ENCODE measurements at places on chromosomes 13 and 19.

DNA sequence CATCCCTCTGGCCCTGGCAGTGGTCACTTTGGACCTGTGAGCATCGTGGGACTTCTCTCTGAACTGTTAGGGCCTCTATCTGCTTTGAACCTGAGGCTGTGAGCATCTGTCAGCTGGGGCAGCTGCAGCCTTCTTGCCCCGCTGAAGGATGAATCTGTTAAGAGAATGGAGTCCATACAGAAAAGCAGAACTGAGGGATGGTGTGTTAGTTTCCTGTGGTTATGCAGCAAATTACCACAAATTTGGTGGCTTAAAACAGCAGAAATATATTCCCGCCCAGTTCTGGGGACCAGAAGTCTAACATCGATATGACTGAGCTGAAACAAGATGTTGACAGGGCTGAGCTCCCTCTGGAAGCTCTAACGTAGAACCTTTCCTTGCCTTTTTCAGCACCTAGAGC lies 1.6 kb upstream of the ZNF497 start:
- peak; percentile 43 for DNase-seq

DNA sequence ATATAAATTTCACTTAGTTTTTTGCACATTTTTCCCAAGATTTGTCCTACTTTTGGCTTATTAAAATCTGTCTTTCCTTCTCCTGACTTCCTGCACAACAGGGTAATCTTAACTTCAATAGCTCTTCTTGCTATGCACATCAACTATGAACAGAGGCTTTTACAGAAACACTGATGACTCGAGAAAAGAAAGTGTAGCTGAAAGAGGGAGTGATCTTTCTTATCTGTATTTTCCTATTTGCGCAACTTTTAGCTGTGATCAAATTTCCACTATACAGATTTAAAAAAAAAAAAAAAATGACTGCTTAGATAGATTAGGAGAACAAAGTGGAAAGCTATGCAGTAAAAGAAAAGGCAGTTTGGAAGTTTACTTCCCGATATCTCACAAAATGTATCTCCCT lies 406.9 kb downstream of the LIG4 start:
- DNase-seq = no peak

GRCh38 chr13:28474491-28475134 lies 20.3 kb downstream of the FLT1 start:
- DNase-seq = no peak

- no peak for DNase-seq
Observed at GRCh38 chr13:106096661-106097092, 438.8 kb downstream of the EFNB2 start.

DNA sequence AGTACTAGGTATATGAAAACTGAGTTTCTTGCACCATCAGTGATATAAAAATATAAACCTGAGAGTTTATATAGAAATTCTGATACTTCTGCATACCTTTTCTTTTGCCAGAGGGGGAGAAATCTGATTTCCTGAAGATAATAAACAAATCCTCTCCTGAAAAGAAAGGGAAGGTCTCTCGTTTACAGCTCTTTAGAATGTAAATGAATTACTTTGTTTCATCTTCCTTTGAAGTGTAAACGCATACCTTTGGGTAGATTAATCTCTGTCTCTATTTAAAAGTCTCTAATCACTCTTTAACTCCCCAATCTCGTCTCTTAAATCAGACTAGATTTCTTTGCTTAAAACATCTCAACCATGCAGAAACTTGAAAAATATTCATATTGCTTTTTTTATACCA lies 1092.9 kb downstream of the SLITRK5 start:
- no peak for DNase-seq

DNA sequence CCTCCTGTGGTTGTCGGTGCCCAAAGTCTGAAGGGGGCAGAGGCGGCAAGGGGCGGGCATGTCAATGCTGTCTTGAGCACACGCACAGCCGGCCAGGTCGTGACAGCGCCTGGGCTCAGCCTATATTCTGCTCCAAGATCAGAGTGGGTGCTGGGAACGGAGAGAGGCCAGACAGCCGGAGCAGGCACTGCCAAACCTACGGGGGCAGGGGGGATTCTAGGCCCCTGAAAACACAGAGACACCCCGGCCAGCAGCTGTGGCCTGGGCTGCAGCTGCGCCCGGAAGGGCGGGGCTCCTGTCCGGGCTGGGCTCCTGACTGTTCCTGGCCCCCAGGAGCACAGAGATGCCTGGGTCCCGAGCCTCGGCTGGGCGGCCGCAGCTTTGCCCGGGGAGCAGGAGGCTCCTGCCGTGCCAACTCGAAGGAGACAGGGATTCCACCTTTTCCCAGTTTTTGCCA lies 2662.9 kb upstream of the PCDH20 start:
- DNase-seq = no peak

DNA sequence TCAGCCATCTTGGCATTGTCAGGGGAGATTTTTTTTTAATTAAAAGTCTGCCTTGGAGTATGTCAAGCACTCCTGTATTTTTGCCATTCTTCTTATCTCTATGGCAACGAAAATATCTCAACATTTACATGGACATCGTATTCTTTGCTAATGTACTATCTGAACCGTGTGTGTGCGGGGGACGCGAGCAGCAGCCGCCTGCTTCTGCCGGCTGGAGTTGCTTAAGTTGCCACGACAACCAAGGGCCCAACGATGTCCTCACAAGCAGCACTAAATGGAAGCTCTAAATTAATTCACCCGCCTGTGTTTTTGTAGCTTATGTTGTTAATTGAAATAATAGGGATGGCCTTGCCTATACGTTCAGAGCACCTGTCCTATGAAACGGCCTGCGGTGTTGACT lies 309.5 kb downstream of the TEX29 start:
- DNase-seq = no peak

- DNase-seq = peak; percentile 8
Observed at GRCh38 chr19:33407140-33407551, 33.6 kb downstream of the CEBPG start.

- no peak for DNase-seq
Observed at GRCh38 chr19:32070101-32070500, 275.3 kb upstream of the ZNF507 start.

GRCh38 chr13:98782654-98783053 lies 30.2 kb upstream of the SLC15A1 start:
- DNase-seq = no peak

DNA sequence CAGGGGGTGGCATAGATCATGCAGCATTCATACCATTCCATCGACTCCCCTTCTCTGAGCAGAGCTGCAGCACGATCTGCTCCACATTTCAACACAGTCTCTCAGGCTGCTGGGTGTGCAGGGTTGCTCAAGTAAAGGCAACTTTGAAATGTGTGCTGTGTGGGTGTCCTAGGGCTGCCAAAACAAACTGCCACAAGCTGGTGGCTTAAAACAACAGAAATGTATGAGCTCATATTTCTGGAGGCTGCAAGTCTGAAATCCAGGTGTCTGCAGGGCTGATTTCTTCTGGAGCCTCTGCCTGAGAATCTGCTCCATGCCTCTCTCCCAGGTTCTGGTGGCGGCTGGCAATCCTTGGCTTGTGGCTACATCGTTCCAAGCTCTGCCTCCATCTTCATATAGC lies 63.7 kb upstream of the WDFY2 start:
- no peak for DNase-seq

DNA sequence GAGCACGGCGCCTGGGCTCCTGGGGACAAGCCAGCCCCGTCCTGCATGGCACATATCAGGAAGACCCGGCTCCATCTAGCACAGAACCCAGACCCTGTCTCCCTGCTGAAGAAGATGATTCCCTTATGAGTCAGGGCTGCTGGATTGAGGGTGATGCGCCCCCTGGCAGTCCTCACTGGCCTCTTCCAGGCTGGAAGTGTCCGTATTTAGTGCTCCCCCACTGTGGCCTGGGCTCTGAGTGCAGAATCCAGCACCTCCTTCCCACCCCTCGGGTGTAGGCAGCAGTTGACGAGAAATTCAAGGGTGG lies 14.9 kb downstream of the COMP start:
- no peak for DNase-seq

DNA sequence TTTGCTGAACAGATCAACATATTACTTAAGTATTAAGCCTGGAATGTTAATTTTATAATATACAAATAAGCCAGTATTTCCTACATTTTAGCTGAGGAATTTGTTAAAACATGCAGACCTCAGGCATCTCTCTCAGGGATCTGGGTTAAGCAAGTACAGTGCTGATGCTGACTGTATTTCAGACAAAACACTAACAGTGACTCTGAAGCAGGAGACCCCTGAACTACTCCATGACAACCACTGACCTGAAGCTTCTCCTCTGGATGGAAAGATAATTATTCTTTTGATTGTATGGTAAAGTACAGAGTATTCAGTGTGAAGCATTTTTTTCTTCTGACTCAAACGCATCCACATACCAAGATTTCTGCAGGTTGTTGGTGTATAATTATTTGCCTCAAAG lies 680.8 kb downstream of the LIG4 start:
- DNase-seq = no peak

DNA sequence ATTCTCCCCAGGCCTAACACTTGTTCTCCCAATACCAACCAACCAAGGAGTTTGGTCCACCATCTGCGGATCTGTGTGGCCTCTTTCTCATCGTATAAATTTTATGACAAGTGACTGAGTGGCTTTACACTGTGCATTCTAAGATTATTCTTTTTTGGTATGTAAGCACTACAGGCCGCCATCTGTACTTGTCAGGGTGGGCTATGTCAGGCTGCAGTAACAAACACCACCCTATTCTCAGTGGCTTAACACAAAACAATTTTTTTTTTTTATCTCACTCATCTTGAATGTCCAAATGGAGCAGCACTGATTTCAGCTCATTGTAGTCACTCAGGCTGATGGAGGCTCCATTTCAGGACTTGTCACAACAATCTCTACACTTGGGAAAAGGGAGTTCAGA lies 412.7 kb upstream of the MIR17HG start:
- no peak for DNase-seq

- DNase-seq = no peak
Observed at GRCh38 chr13:75120085-75120484, 361.9 kb downstream of the TBC1D4 start.

GRCh38 chr13:99228737-99229691 lies 28.4 kb downstream of the UBAC2 start:
- DNase-seq = peak; percentile 85

- no peak for DNase-seq
Observed at GRCh38 chr13:31545616-31546015, 193.7 kb upstream of the RXFP2 start.

- DNase-seq = no peak
Observed at GRCh38 chr13:27007166-27007565, 164.4 kb downstream of the USP12 start.

DNA sequence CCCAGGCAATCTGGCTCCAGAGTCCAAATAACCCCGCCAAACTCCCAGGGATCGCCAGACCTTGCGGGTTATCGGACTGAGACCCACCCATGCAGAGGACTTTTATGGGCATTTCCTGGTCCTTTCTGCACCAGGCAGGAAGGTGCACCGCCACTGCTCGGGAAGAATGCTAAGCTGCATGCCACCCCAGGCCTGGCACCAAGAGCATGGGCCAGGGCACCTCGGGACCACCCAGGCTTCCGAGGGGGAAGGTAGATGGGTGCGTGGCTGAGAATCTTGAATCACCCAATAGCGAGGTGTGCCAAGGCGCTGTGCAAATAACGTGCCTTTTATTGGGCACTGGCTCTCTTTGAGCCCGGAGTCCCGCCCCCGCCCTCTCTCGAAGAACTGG lies 422 bp upstream of the ZNF575 start:
- DNase-seq = no peak

GRCh38 chr13:80862456-80862855 lies 521.5 kb upstream of the SPRY2 start:
- no peak for DNase-seq

GRCh38 chr19:28794301-28794700 lies 418.6 kb downstream of the UQCRFS1 start:
- no peak for DNase-seq

GRCh38 chr13:111382877-111383276 lies 62.4 kb downstream of the TEX29 start:
- DNase-seq = no peak

- DNase-seq = no peak
Observed at GRCh38 chr13:99191336-99191899, 9.2 kb upstream of the UBAC2 start.

DNA sequence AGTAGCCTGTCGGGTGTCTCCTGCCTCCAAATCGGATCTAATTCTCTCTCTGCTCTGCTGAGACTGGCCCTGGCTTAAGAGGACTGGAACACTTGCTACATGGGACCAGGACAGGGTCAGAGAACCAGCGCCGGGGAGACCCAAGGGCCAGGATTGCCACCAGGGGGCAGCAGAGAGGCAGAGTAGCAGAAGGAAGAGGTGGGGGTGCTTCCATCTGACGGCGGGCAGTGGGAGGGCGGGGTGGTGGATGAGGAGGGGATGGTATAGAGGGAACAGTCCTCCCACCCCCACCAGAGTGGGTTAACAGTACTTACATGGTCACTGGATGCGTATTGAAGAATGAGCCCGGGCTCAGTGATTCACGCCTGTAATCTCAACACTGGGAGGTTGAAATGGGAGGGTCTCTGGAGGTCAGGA lies 11.9 kb downstream of the SELENOW start:
- DNase-seq = peak; percentile 61

GRCh38 chr13:110676595-110677587 lies 29.0 kb downstream of the CARS2 start:
- peak; percentile 76 for DNase-seq

DNA sequence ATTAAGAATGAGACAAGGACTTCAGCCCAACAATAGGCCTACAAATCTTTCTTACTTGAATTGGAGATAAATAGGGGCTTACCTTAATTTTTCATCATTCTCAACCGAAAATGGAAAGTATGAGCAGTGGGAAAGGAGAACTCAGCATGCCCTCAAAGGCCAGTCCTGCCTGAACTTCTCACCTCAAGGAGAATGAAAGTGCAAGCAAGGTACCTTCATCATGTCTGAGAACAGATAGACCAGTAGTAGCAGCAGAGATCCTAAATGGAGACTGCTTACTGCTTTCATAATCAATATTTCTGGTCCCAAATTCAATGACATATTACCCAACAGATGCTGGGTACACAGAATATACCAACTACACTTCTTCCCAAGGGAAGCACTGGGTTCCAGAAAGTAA lies 194.0 kb upstream of the SLITRK1 start:
- no peak for DNase-seq

GRCh38 chr19:30719189-30719998 lies 347.2 kb downstream of the ZNF536 start:
- no peak for DNase-seq

DNA sequence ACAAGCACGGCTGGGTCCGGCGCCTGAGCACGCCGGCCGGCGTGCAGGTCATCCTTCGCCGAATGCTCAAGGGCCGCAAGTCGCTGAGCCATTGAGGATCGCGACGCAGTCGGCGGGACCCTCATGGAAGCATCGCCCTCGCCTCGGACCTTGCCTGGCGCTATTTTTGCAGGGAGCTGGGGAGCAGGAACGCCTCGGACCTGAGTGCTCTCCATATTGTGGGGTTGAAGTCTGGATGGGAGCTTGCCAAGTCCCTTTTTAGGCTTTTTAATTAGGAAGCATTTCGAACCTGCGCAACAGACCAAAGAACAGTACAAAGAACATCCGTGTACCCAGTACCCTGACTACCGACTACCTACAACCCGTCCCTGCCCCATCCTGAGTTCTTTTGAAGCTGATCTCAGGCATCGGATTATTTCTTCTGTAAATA lies 628 bp downstream of the MRPL34 start:
- DNase-seq = no peak

Data from naive B cell (primary cell).